ENCODE measurements at places on chromosomes 16 and 17. TPM values are rescaled to one million over a fixed set of nuclear protein-coding genes. Genes with fewer than 3 reads are reported as not detected.

- DNase-seq, result no peak
Observed at GRCh38 chr16:85735225-85735635, 15.7 kb downstream of the C16orf74 start.

- DNase-seq, result no peak
Observed at GRCh38 chr17:30556374-30557332, 79.4 kb downstream of the GOSR1 start.

- DNase-seq, result no peak
Observed at GRCh38 chr17:5942687-5943086, 127.5 kb upstream of the WSCD1 start.

- DNase-seq, result no peak
Observed at GRCh38 chr17:50237901-50238300, 36.4 kb upstream of the TMEM92 start.

- no peak for DNase-seq
Observed at GRCh38 chr16:78890373-78890895, 710.1 kb downstream of the MAF start.

DNA sequence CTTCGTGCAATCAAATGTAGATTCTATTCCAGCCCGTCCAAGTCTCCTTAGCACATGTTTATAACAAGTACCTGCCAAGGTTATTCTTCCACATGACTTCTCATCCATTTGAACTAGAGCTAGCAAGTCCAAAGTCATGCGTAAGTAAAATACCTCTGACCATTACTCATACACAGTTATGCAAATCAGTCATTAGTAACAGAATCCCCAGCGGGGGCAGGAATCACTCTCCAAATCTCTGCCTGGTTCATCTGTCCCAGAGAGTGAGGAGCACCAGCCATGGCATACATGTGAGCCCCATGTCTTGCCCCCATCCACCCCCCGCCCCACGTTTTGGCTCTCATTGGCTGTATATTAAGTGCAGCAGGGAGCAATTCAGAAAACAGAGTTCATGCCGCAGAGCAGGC lies 27.7 kb downstream of the SRL start:
- DNase-seq, result no peak

- DNase-seq, result no peak
Observed at GRCh38 chr16:23195366-23195978, 12.9 kb downstream of the SCNN1G start.

- DNase-seq, result no peak
Observed at GRCh38 chr16:58501242-58502131, 1.5 kb downstream of the NDRG4 start.

- DNase-seq, result no peak
Observed at GRCh38 chr17:81859906-81860755, at the start of gene P4HB. P4HB (minus strand) TSS chr17:81860535; CDS start chr17:81860471, 64 bp downstream.

DNA sequence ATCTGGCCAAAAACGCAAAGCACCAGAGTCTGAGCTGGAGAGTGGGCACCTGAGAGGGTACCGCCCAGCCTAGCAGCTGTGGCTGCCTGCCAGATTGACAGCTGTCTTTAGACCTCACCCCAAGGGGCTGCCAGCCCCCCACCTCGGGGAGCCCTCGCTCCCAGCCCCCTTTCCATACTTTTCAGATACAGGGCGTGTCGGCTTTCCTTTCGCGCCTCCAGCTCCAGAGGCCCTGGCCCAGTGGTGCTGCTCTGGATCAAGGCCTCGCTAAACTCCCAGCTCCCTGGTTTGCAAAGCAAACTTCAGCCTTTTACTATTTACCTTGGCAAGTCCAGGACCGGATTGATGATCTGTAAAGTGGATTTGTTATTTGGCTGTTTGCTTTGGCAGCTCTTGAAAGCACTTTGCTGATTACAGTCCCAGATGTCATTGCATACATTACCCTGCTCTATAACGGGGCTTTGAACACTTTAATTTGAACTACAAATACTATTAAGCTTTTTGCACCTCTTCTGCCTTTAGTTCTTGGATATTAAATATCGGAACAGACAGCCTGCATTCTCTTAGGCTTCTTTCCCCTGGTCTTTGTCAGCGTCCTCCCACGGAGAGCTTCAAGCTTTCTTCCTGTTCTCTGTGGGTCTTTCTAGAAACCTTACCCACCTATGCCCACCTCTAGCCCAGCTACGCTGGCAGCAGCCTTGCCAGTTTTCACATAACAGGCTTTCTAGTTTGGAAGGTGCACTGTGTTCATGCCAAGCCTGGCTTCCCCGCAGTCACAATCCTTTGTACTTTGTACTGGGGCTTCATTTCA lies 63.6 kb upstream of the TBX2 start:
- DNase-seq, result no peak

DNA sequence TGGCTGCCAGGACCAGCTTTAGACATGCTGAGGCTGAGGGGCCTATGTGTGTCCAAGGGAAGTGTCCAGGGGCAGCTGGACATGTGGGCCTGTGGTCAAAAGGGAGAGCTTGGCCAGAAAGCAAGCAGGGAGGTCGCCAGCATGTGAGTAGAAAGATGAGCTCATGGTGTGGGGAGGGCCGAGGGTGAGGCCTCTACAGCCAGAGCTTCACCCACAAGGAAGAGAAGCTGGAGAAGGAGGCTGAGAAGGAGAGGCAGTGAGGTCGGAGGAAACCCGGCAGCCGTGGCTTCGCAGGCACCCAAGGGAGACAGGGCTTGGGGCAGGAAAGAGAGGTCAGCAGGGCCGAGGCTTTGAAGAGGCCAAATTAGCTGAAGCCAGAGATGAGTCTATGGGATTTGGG lies 4.0 kb upstream of the HSD11B2 start:
- DNase-seq, result no peak

DNA sequence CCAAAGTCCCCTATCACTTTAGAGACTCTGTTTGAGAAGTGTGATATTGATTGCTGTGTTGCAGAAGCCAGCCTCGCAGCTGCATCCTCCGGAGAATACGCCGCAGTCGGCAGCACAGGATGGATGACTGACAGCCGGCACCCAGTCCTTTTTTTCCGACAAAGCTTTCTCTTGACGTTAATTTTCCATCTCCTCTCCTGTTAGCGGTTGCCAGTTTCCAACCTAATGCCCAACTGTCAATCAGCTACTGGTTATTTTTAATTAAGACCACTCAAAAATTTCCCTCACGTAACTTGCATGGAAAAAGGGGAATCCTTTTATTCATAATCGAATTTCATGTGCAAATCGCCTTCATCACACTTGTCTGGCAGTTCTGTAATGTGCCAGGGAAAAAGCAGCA lies 953.9 kb downstream of the CDH11 start:
- DNase-seq, result no peak

DNA sequence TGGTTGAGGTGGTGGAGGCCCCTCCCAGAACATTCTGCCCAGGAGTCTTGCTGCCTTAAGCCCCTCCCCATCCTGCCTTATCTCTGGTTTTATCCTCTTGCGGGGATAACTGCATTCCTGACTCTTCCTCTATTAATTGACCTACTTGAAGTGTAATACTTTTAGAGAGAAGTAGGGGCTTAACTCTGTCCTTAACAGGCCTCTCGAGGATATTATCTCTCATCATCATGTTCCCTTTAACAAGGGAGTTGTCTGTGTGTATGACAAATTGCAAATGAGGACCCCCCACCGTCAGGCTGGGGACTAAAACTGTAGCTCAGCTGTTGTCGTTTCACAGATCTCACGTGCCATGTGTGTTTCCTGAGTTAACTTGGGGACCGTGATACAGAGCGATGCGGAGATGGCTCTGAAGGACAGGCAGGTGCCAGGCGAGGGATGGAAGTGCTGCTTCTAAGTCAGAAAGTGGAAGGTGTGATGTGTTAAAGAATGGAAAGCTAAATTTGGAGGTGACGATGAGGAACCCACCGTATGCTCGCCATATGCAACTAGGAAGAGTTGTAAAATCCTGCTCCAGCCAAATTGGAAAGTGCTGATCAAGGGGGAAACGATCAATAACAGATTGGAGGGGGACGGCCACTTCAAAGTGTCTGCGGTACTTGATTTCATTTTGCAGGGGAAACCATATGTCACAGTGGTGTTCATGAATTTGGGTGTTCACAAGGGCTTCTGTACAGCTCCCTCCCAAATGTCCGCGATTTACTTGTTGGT lies 106.3 kb downstream of the RPTOR start:
- DNase-seq, result no peak

- DNase-seq, result no peak
Observed at GRCh38 chr16:3787924-3788661, 70.8 kb upstream of the TRAP1 start.

GRCh38 chr16:72112452-72112792 lies 18.8 kb downstream of the DHX38 start:
- no peak for DNase-seq

- peak; percentile 32 for DNase-seq
Observed at GRCh38 chr17:8859027-8859803, 8.3 kb downstream of the PIK3R6 start.

DNA sequence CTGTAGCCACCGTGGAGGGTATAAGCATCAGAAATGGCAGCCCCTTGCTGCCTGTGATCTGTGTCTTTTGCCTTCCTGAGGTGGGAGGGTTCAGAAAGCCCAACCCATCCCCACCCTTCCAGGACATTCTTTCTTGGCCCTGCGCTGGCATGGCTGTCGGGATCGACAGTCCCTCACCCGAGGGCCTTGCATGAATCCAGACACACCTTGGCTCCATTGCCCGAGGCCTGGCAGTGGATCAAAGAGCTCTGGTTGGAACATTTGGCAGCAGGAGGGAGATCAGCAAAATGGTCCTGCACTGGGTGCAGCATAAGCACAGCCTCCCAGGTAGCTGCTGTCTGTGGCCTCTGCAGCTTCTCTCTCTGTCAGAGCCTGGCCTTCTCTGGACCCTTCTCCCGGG lies 246.6 kb upstream of the MAF start:
- no peak for DNase-seq

DNA sequence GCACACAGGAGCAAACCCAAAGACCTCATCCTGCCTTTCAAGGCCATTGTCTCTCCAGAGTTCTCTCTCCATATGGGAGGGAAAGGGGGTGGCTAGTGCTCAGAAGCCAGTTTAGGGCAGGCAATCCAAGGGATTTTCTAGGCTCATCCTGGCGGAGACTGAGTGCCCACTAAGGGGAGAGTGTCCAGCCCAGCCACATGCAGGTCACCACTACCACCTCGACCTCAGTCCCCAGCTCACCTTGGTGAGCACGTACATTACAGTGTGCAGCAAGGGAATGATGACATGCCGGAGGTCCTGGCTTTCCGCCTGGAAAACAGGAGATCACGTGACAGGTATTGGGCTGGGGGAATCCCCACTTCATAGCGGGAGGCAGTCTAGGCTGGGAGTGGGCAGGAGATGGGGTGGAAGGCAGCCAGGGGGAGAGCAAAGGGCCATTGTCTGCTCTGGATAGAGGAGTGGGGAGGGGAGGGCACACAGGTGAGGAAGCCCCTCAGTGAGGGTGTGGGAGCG lies 29.9 kb downstream of the PIK3R6 start:
- peak; percentile 44 for DNase-seq

DNA sequence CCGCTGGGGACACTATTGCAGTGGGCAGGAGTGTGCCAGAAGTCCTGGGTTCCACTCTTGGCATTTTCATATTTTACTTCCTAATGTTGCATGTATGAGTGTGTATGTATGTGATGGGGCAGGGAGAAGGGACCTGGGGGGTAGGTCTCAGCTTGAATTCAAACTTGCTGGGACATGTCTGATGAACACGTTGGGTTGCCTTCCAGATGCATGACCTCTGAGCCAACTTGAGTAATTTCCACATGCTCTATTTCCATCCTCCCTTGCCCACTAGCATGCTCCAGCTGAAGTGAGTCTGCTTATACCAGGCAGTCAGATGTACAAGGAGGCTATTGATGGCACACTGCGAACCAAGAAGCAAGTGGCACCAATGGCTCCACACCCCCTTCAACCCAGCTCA lies 32.9 kb upstream of the SRSF1 start:
- no peak for DNase-seq

GRCh38 chr16:85502357-85502756 lies 110.8 kb upstream of the GSE1 start:
- DNase-seq, result no peak

- no peak for DNase-seq
Observed at GRCh38 chr16:66911801-66912200, 6.9 kb downstream of the CDH16 start.

Gene KCTD11
- 18.4 TPM for total RNA-seq

Gene KREMEN2
- total RNA-seq, result 3.9 TPM

Gene MPP2
- total RNA-seq, result 25.0 TPM

Gene RAB37
- 3.4 TPM for total RNA-seq

Gene NPIPB2
- 4.8 TPM for total RNA-seq

Gene KRTAP4-1
- not detected for total RNA-seq

Gene ABCC12
- total RNA-seq, result 0.07 TPM

Gene MEIOC
- total RNA-seq, result 0.46 TPM

Gene MRPL10
- total RNA-seq, result 79.1 TPM

Gene FGF11
- 56.8 TPM for total RNA-seq

Gene RDM1
- 6.4 TPM for total RNA-seq

Gene CA7
- total RNA-seq, result 0.27 TPM

Gene SNX11
- 11.6 TPM for total RNA-seq

Gene SRCIN1
- total RNA-seq, result 10.8 TPM

Gene CTRL
- total RNA-seq, result 2.7 TPM

Gene SLC9A5
- 4.6 TPM for total RNA-seq

Gene CDK5RAP3
- 81.8 TPM for total RNA-seq

Data from cardiac muscle cell (in vitro differentiated cells and primary cell).